Fibroblast of lung (primary cell): ENCODE measurements at places on chromosomes 13 and 19. TPM values are rescaled to one million over a fixed set of nuclear protein-coding genes. Genes with fewer than 3 reads are reported as not detected.
A peak's percentile ranks its signal among the peaks of the same experiment; 100 is the strongest.

GRCh38 chr19:45766296-45766868, 2.7 kb downstream of the SIX5 start:
- DNase-seq = no peak

Gene PABPC3
- total RNA-seq = 0.17 and 0.26 TPM in 2 replicates

Gene C19orf73
- 0.51 and 0.83 TPM in 2 replicates for total RNA-seq

DNA sequence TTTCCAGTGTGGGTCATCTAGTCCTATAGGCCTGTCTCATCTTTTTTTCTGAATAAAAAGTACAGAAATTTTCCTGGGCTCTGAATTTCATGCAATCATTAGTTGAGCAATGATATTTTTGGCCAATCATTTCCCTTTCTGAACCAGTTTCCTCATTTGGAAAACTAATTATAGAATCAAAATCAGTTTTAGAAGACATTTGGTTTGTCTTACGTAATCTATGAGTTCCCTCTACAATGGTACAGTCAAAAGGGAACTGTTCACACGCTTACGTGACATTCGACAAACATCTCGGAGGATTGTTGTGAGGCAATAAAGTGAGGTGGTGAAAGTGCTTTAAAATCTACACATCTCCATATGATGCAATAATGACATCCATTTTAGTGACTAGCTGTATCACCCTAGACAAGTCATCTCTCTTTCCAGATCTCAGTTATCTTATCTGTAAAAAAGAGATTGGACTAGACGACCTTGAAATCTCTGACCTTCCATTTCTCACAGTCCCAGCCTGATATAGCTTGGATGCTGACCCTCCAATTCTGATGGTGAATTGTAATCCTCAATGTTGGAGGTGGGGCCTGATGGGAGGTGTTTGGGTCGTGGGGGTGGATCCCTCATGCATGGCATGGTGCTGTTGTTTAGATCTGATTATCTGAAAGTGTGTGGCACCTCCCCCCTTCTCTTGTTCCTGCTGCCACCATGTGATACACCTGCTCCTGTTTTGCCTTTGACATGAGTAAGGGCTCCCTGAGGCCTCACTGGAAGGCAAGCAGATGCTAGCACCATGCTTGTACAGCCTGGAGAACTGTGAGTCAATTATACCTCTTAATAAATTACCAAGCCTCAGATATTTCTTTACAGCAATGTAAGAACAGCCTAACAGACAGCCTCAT, 26.7 kb downstream of the FLT1 start:
- no peak for DNase-seq

Gene PTH2
- total RNA-seq = not detected in 2 replicates

Gene ZNF816
- total RNA-seq = 10.1 and 10.3 TPM in 2 replicates

DNA sequence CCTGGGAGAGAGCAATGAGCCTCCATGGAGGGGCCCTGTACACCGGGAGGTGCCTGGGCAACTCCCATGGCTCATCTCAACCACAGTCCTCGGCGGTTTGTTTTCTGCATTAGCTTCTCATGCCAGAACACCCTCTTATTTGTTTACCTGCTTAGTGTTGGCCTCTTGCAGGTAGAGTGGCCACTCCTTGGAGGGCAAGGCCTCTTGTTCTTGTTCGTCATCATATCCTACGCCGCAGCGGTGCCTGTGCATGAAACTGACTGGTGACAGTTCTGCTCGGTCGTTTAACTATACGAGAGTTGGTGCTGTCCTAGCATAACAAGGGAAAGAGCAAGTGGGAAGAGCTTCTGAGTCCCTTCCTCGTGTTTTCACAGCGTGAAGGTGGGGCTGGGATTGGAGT, 40.5 kb upstream of the RNF113B start:
- no peak for DNase-seq

GRCh38 chr19:37470216-37470615, 1.1 kb downstream of the ZNF570 start:
- no peak for DNase-seq

Gene KLK1
- total RNA-seq = not detected in 2 replicates

- no peak for DNase-seq
Observed at GRCh38 chr13:30373727-30374126, 48.6 kb upstream of the UBE2L5 start.

DNA sequence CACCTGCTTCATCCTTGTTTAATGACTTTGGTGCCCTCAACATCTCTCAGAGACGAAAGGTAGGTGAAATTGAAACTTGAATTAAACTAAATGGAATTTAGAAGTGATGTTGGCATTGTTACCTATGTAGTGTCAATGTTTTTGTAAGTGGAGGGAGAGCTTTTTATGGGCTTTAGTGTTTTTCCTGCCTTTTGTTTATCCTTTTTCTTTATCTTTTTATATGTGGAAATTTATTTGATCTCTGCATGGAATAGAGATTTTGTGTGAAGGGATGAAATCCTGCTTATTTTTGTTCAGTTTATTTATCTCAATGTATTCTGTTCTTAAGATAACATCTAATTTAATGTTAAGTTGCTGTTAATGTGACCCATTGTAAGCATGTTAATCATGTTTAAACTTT, 39.5 kb downstream of the PAN3 start:
- DNase-seq = no peak

DNA sequence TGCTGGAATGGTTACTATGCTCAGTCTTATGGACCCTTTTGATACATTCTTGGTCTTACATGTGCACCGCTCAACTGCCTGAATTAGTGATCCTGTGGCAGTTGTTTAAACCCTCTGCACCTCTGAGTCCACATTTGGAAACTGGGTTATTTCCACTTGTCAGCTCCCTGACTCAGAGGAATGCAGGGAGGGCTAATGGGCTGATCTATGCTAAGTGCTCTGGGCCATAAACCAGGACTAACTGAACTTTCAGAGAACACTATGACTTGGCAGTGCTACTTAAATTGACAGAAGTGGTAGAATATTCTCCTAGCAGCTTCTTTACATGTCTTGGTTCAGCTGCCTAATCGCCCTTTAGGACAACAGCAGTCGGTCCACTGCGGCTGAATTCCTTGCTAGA, 26.8 kb upstream of the MED4 start:
- no peak for DNase-seq

DNA sequence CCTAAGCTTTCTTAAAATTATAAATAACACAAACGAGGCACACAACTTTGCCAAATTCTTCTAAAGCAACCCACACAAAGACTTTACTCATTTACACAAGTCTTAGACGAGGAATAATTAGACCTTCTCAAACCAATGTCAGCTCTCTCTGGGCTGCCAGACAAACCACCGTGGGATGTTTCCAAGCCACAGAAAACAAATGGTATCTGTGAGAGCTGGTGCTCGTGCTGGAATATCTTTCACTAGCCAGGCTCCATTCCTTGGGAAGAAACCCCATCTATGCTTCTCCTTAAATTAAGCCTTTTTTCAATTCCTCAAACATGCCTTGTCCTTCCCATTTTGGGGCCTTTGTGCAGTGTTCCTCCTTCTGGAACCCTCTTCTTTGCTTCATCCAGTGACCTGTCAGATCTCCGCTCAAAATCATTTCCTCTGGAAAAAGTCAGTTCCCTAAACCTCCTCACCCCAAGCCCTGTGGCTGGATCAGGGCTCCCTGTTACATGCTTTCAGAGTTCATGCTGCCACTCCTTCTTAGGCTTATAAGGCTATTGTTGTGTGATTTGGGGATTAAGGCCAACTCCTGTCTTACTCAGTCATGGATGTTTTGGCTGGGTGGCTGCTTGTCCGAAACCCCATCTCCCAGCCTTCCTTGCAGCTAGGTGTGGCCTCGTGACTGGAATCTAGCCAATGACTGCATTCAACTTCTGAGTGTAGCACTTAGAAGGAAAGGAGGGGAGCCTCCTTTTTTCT, 64.2 kb upstream of the GTF2F2 start:
- DNase-seq = peak; percentile 72

DNA sequence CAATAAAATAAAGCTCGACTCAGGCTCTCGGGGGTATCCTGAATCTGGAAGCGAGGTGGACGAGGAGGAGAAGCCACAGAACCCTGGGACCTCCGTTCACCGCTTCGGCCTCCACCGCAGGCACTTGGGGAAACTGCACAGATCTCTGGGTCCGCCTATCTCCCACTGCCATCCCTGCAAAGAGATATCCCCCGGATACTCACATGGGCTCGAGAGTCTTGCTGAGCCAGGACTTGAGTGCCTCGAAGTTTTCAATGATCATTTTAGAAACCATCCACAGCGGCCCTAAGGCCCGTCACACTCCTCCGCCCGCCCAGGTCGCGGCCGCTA, 589 bp downstream of the RBM26 start:
- no peak for DNase-seq

Gene PLD3
- total RNA-seq = 173 and 230 TPM in 2 replicates

Gene CEACAM3
- not detected in 2 replicates for total RNA-seq

GRCh38 chr13:51833980-51834379, 11.0 kb downstream of the TMEM272 start:
- no peak for DNase-seq

Gene EHD2
- total RNA-seq = 106 and 192 TPM in 2 replicates

GRCh38 chr13:87206708-87207107, 464.5 kb upstream of the SLITRK5 start:
- no peak for DNase-seq

- no peak for DNase-seq
Observed at GRCh38 chr13:38384171-38384570, 34.5 kb downstream of the UFM1 start.

DNA sequence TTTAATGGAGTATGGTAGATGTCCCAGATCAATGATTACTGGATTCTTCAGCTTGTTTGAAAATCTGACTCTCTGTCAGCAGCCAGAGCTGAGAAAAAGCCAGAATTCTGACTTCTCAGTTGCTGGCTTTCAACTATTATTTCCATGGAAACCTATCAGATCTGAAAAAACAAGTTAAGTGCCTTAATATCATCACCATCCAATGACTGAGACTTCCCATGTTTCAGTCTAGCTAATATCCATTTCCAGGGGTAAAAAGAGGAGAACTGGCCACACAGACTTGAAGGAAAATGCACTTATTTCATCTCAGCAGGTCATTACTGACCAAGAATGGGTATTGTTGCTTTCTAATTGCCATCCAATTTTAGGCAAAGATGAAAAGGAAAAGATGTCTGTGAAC, 75.2 kb downstream of the TNFSF11 start:
- no peak for DNase-seq

Gene CLIP3
- 8.2 and 19.8 TPM in 2 replicates for total RNA-seq

DNA sequence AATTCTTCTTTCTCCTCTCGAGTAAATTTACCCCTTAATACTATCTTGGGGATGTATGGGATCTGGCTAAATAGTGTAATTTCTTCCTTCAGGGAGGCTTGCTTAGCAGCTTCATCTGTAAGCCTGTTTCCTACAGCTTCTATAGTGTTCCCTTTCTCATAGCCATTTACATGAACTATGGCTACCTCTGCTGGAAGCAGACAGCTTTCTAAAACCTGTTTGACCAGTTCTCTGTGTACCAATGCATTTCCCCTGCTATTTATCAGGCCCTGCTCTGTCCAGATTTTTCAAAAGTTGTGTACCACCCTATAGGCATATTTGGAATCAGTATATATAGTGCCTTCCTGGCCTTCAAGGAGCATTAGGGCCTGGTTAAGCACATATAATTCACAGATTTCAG, 113.6 kb upstream of the PCDH9 start:
- DNase-seq = no peak

DNA sequence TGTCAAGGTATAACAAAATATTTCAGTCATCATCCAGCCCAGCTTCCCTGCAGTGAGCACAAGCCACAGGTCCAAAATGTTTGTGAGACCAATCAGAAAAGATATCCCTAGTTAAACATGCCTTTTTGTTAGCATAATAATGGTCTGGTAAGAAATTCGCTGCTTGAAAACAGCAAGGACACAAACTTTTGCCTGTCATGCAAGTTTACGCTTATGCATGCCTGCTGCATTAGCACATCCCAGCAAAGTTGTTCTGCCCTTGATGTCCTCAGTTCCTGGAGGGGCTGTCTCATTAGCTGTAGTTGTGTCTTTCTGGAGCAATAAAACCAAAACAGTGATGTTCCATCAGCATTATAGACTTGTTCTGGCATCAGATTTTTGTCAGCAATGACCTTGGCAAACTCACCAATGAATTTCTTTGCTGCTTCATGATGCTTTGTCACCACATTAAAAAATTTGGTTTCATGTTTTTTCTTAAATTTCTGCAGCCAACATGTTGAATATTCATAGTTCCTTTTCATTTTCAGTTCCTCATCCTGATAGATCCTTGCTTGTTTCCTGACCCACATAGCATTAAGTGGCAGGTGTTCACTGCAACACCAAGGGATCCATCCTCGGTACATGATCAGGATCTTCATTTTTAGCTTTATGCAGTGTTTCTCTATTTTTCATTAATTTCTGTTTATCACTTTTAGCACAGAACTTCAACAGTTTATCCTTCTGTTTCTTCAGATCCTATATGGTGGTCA, 72.0 kb upstream of the GPR183 start:
- no peak for DNase-seq

GRCh38 chr19:15178629-15179308, 22.0 kb downstream of the NOTCH3 start:
- no peak for DNase-seq

- DNase-seq = no peak
Observed at GRCh38 chr13:114081761-114082681, 50.4 kb downstream of the RASA3 start.

DNA sequence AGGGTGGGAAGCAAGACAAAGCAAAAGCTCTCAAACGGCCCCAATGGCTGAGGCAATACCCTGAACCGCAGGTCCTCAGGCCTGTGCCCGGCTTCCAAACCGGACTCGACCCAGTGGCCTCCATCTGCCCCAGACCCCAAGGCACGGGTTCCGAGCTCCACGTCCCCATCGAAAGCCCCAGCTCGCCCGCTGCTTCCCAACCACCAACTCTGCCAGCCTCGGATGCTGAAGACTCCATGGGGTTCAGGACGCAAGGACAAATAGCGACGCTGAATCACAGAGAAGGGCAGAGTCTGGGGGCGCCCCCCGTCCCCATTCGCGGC, 559 bp downstream of the POLR2E start:
- DNase-seq = no peak
